ENCODE measurements at places on chromosomes 3 and 15.

GRCh38 chr15:33086500-33087121 lies 107.9 kb downstream of the FMN1 start:
- peak; percentile 71 for DNase-seq

GRCh38 chr15:89125088-89125826 lies 37.0 kb downstream of the ABHD2 start:
- DNase-seq = peak; percentile 51

GRCh38 chr3:108552267-108553159 lies 36.7 kb downstream of the CIP2A start:
- peak; percentile 60 for DNase-seq

DNA sequence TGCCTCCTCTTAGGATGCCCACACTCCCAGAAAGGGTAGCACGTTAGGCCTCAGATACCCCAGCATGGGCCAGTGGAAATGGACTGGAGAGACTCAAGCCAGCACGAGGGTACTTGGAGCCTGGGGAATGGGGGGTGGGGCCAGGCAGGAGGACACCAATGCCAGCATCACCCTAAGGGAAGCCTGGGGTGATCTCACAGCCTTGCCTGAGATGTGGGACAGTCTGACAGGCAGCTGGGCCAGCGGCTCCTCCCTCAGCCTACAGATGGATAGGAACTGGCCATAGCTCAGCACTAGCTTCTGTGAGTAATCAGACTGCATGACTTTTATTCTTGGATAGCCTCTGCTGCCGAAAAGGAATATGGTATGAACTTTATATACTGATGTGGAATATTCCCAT lies 59.6 kb upstream of the MRPS22 start:
- DNase-seq = no peak

GRCh38 chr15:42528970-42529369 lies 19.6 kb downstream of the LRRC57 start:
- DNase-seq = no peak

GRCh38 chr3:169558371-169558770 lies 105.1 kb downstream of the MECOM start:
- no peak for DNase-seq

DNA sequence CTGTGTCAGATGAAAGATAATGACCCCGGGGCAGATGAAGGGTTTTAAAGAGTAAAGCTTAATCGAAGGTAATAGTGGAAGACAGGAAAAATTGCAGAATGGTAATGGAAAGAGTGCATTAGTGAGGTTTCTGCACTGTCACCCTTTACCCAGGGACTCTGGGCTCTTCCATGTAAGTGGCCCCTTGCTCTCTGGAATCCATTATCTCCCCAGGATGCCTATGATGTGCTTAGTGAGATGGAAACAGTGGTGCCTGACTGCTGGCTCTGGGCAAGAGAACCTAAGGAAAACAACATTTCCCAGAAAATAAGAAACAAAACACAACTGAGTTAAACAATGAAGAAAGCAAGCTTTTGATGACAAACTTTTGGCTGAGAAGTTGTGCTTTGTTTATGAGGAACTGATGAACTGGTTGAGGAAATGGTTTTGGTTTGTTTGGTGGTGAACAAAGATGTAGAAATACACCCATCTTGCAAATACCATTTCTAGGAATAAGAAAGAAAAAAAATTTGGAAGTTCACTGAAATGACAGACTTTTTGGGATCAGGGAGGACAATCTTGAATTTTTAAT lies 119.9 kb upstream of the RASGRP1 start:
- no peak for DNase-seq

DNA sequence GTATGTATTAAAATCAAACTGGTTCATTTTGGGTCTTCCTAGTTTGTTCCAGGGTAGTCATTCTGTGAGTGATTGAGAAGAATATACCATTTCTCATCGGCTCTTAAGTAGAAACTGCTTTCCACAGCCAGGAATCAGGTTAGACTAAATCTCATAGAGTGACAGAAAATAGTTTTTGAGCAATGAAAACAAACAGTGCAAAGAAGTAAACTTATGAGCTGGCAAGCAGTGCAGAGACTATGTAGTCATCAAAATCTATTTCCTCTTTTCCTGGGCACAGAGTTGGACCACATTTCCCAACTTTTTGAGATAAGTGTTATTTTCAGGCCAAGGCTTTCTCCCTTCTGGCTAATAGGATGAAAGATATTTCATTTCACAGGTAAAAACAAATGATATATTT lies 66.5 kb downstream of the UBE3A start:
- peak; percentile 52 for DNase-seq

All from epithelial cell of esophagus (primary cell).